ENCODE measurements at places on chromosomes 6 and 20. TPM values are rescaled to one million over a fixed set of nuclear protein-coding genes. Genes with fewer than 3 reads are reported as not detected.

- no peak for DNase-seq
These were observed 162.6 kb downstream of the CARMIL1 start for GRCh38 chr6:25441663-25442270.

DNA sequence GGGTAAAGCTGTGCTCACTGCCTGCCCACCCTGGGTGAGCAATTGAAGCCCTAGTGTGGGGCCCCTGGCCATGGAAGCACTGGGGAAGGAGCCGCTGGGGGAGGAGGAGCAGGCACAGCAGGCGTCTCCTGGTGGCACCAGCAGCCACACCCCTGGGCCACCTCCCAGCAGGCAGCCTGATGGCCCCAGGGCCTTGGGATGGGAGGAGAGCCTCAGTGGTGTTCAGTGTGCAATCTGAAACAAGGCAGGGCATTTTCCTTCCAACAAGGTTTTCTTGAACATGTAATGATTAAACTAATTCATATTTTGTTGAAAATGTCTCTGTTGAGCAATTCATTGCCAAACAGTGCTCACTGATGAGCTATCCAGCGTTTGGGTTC lies 151.0 kb downstream of the ZDHHC14 start:
- no peak for DNase-seq

GRCh38 chr6:83948851-83949250 lies 84.7 kb upstream of the MRAP2 start:
- DNase-seq = no peak

DNA sequence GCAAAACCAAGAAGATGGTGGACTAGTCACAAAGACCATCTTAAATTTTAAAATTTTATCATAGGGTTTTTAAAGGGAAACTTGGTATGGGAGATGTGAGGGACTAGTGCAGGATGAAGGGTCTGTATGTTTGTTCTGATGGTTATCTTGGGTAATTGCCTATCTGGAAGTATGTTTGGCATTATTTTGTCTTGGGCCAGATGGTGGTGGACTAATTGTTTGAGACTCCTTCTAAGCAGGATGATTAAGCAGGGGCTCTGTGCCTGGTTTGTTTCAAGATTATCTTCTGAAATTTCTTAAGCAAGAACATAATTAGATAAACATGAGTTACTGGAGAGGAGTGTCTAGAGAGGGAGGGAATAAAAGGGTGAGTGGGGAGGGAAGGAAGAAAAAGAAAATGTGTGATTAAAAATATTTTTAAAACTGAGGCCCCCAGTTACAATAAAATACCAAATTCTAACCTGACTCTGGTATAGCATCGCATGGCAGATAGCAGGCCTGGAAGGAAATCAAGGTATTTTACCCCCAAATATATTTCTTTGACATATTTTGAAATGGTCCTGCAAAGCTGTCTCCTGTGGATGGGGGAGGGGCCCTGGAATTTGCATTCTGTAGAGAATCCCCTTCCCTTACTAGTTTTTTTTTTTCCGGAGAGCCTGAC lies 49.9 kb upstream of the FAM184A start:
- peak; percentile 33 for DNase-seq

DNA sequence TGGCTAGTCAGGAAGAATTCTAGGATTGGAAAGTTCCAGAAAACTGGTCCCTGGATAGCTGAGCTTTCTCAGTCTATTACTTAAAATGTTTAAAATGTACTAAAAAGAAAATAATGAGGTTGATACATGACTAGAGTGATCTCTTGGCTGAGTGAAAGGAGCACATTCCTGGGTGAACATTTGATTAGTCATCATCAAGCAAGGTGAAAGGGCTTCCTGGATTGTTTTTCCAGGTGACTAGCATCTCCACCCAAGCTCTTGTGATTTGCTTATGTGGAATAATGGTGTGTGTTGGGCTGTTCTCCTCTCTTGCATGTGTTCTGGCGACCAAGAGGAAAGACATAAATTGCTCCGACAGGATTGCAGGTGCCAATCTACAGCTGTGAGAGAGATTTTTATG lies 42.9 kb downstream of the PKIB start:
- DNase-seq = no peak

- no peak for DNase-seq
These were observed 2.4 kb upstream of the RTF2 start for GRCh38 chr20:56465997-56466396.

- no peak for DNase-seq
These were observed 12.1 kb downstream of the EEF1A1 start for GRCh38 chr6:73508776-73509175.

DNA sequence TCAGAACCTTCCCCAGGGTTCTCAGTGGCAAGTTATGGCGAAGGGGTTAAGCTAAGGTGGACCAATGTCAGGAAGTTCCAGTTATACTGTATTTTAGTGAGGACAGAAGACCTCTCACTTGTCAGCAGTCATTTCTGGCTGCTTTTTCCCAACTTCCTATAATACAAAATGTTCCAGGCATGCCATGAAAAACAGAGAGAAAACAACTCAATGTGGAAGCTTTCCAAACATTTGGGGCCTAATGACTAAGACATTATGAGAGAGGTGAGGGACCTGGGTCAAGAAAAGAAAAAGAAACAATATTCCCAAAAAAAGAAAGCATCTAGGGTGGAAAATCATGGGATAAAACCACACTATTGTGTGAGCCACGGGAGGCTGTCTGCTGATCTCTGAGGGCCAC lies 99.9 kb upstream of the MAP3K4 start:
- DNase-seq = no peak

DNA sequence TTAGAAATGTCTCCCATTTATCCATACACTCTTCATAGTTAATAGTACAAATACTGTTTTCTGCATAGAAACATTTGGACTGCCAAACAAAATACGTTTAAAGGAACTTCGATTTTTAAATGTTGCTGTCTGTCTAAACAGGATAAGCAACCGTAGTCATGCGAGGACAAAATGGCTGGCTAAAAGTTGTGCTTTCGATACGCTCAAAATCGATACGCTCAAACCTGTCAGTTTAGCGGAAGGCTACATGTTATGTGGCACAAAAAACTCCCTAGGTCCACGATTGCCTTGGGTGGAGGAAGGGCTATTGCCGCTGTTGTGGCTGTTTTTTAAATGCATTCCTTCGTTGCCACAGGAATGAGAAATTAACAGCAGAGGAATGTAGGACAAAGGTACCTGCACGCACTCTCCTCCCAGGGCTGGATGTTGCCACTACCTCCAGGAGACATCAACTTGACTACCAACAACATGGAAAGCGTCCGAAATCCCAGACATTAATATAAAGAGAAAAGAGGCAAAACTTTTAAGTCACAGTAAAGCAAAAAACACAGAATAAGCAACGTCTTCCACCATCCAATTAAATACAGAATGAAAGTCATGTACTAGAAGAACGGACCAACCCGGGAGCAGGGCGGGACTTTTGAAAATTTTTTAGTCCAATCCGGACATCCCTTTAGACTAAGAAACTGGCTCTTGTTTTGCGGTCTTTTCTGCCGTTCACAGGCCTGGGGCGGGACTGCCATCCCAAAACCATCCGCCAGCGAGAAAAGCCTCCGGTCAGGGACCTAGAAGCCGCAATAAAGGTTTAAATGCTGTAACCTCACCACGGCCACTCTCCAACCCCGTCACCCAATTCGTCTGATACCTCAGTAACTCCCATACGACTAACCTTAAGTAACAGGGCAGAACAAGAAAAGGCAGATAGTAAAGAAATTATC lies 32.2 kb upstream of the HFE start:
- peak; percentile 98 for DNase-seq

DNA sequence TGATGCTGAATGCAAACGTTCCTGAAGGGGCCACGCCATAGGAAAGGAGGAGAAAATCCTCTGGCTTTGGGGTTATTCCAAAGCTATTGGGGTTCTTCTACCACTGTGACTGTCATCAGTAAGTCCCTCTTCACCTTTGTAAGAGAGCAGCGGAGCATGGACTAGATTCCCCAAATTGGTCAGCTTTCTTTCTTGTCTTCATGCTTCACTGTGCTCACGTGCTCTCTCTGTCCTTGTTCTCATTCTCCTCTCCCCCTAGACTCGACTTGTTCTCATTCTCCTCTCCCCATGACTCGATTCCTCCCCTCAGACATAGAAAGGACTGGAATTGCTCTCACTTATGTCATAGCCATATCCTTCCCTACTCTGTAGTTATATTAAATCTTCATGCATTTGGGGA lies 54.8 kb upstream of the ADGRG6 start:
- DNase-seq = no peak

GRCh38 chr6:87660226-87660911 lies 41.7 kb downstream of the AKIRIN2 start:
- peak; percentile 73 for DNase-seq

DNA sequence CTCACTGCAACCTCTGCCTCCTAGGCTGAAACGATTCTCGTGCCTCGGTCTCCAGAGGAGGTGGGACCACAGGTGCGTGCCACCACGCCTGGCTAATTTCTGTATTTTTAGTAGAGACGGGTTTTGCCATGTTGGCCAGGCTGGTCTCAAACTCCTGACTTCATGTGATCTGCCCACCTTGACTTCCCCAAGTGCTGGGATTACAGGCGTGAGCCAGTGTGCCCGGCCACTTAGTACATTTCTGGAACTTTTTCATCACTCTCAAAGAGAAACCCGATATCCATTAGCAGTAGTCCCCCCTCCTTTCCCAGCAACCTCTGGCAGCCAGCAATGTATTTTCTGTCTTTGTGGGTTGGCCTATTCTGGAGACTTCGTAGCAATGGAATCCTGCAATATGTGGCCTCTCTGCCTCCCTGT lies 109.8 kb downstream of the JARID2 start:
- DNase-seq = peak; percentile 53

- no peak for DNase-seq
These were observed 21.6 kb upstream of the FOXP4 start for GRCh38 chr6:41524634-41525011.

DNA sequence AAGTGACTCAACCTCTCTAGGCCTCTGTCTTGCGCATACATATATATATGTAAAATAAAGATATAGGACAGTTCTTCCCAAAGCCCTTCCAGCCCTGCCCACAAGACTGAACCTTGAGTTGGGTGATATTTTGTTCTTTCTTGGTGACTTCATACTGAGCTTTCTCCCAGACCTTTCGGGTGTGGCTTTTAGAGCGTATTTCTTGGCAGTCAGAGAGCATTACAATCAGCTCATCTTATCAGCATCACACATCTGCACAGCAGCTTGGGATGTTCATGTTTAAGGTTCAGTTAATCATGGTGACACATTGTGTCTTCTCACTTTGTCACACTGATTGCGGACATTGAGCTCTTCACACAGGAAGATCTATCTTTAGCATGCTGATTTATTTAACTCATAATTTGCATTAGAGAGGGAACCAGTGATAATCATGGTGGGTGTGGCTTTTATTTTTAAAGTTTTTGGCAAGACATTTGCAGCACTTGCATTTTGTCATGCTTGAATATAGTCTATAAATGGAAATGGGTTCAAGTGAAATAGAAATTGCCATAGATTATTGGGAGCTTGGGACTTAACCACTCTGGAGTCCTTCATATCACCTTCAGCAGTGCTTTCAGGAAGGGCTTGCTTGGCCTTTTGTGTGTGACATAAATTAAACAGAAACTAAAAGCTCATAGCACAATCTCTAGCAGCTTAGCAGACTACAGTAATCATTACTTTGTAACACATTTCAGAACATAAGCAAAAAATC lies 8.3 kb downstream of the KIF3B start:
- peak; percentile 57 for DNase-seq

DNA sequence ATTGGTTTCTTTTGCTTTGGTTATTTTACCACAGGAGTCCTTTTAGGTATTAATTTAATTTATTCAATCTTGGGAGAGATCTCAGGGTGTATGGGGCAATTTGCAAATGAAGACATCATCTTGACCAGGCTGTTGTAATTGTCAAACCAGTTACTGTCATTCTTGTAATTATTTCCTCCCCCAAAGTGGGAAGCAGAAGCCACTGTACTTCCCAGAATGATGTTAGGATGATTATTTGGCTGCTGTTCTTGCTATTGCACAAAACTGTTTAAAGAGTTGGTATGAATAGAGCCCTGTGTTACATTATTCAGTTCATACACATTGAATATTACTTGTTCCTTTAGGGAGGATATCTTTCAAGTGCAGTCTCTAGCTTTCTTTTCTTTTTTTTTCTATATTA lies 1.7 kb downstream of the TAAR6 start:
- no peak for DNase-seq

Gene ABHD16B
- total RNA-seq = not detected

Gene KIAA1755
- total RNA-seq = 2.8 TPM

Gene TCP11
- total RNA-seq = 0.51 TPM
